ENCODE measurements at places on chromosomes 3 and 15. TPM values are rescaled to one million over a fixed set of nuclear protein-coding genes. Genes with fewer than 3 reads are reported as not detected.

Gene PDCD7
- 18.9 TPM for polyA plus RNA-seq

GRCh38 chr15:74303741-74304309 lies 63.6 kb downstream of the CYP11A1 start:
- H3K27ac ChIP-seq, result no peak overlapping the region
- DNase-seq, result no peak
- H3K4me3 ChIP-seq, result no peak overlapping the region
- no peaks in the 10 kb centered on the region for H3K36me3 ChIP-seq
- no peaks in the 10 kb centered on the region for H3K4me1 ChIP-seq

Gene PPCDC
- 6.1 TPM for polyA plus RNA-seq

DNA sequence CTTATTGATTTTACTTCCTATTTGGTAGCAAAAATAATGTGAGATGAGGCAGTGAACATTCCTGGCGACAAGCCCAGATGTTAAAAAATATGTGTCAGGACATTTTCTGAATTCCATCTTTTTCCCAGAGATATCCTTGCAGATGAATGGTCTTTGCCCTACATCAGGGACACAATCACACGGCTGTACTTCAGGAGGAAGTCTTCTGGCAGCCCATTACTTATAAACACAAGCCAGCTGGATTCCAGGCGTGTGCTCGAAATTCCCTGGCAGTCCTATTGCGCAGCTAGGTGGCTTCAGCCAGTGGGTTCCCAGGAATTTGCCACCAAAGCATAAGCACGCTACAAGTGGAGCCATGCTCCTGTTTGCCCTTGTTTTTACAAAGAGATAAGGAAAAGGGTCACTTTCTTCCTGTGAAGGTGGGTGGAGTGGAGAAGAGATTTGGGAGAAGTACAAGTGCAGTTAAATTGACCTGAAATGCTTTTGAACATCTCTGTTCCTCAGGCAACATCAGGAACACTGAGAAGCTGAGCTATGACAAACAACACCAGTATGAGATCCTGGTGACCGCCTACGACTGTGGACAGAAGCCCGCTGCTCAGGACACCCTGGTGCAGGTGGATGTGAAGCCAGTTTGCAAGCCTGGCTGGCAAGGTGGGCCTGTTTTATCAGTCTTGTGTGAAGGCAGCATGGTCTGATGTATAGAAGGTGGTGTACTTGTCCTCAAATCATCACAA lies 257.1 kb upstream of the TRIM42 start:
- no peak overlapping the region for H3K4me3 ChIP-seq
- H3K4me1 ChIP-seq, result no peaks in the 10 kb centered on the region
- H3K36me3 ChIP-seq, result no peaks in the 10 kb centered on the region

All from naive B cell (primary cell).